ENCODE measurements at places on chromosomes 1 and 21.

DNA sequence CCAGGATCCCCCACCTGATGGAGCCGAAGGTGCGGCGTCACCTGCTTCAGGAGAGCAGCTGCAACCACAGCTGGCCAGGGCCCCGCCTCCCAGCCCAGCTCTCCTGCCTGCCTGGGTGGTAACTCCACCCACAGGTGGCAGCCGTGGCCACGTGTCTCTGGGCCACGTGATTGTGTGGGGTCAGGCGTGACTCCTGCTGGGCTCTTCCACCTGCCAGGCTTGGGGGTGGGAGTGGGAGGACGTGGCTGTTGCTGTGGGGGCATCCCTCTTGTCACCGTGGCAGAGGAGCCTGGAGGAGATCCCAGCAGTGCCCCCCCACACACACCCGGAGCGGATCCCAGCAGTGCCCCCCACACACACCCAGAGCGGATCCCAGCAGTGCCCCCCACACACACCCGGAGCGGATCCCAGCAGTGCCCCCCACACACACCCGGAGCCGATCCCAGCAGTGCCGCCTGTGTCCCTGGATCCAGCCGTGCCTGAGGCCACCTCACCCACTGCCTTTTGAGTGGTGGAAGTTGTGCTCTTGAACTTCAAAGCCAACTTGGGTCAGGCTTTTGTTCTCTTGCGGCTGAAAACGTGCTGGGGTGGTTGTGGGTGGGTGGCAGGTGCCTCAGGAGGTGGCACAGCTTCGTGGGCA, 32.2 kb downstream of the POFUT2 start:
- DNase-seq = peak; percentile 10

- DNase-seq = no peak
Measured at GRCh38 chr1:30663596-30664091, 59.7 kb downstream of the MATN1 start.

DNA sequence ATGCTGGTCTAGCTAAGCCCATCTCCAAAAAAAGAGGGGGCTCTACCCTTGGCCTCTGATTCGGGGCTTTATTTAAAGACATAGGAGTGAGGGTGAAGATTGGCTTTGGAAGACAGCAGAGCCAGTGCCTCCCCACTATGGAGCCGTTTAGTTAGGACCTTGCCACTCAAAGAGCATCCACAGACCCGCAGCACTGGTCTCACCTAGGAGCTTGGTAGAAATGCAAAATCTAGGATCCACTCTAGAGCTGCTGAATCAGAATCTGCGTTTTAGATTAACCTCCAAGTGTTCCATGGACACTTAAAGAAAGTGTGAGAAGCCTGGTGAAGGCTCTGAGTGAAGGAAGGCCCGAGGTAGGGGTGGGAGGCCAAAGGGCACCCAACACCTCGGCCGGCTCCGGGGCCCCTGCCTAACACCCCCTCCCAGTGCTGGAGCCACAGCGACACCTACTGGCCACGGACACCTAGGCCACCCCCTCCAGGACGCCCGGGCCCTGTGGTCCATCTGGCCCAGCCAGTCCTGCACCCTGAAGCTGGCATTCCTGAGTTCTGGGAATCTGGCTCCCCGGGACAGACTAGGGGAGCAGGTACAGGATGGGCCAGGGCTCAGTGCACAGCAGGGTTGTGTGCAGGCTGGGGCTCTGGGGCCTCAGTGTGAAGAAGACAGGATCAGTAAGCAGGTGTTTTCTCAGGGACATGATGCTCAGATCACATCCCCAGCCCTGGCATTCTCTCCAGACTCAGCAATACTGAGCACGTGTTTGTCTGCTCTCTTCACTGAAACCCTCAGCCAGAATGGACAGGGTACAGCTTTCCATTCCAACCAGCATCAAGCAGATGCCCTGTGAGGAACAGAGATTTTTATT, 79.2 kb downstream of the TMEM53 start:
- DNase-seq = peak; percentile 95

GRCh38 chr1:910311-910880, 13.3 kb upstream of the SAMD11 start:
- DNase-seq = no peak

DNA sequence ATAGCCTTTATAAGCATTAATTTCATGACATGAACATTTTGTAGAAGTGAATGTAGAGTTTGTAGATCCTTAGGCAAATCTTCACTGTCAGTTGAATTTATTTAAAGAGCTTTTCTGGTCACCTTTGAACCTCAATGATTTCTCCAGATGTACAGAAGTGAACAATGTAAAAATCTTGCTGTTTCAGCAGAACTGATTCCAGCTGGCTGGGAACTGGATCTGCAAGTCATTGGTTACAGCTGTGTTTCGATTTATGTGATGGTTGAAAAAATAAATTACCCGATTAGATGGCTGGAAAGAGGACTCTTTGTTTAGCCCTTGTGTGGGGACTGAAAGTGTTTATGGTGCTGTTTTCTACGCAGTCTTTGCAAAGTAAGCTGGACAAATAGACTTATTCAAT, 849.8 kb downstream of the USP25 start:
- no peak for DNase-seq

GRCh38 chr1:45032837-45033236, 20.8 kb downstream of the UROD start:
- DNase-seq = no peak

GRCh38 chr1:90579212-90579802, 137.8 kb downstream of the BARHL2 start:
- DNase-seq = peak; percentile 57

DNA sequence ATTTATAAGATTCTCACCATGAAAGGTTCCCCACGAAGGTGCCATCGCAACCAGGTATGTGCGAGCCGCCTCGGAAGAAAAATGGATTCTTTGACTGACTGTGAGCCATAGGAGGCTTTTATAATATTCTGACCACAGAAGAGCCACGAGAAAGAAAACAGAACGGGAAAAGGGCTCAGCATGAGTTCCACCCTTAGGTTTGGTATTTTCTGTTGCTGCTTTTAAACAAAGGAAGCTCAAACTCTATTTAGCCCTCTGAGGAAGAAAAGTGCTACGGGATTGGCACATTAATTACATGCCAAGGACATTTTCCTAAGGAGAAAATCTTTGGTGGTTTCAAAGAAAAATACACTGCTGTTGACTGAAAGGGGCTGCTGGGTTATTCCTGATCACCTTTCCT, 39.3 kb downstream of the MIS18A start:
- no peak for DNase-seq

GRCh38 chr1:56099766-56100265, 479.5 kb downstream of the PLPP3 start:
- DNase-seq = peak; percentile 61

DNA sequence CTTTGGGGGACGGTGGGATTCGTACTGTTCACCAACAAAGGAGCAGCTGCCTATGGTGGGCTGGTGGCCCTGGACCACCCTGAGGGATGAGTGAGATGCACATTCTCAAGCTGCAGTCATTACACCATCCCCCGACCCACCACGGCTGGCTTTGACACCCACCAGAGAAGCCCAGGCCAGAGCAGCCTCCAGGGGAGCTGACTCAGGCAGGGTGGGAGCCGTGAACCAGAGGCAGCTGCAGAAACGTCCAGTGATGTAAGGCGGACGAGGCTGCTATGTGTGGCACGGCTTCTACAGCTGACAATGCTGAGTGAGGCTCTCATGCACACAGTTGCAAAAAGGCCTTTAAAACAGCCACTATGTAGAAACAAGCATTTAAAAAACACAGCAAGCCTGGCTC, 40.1 kb downstream of the CHAF1B start:
- DNase-seq = no peak

DNA sequence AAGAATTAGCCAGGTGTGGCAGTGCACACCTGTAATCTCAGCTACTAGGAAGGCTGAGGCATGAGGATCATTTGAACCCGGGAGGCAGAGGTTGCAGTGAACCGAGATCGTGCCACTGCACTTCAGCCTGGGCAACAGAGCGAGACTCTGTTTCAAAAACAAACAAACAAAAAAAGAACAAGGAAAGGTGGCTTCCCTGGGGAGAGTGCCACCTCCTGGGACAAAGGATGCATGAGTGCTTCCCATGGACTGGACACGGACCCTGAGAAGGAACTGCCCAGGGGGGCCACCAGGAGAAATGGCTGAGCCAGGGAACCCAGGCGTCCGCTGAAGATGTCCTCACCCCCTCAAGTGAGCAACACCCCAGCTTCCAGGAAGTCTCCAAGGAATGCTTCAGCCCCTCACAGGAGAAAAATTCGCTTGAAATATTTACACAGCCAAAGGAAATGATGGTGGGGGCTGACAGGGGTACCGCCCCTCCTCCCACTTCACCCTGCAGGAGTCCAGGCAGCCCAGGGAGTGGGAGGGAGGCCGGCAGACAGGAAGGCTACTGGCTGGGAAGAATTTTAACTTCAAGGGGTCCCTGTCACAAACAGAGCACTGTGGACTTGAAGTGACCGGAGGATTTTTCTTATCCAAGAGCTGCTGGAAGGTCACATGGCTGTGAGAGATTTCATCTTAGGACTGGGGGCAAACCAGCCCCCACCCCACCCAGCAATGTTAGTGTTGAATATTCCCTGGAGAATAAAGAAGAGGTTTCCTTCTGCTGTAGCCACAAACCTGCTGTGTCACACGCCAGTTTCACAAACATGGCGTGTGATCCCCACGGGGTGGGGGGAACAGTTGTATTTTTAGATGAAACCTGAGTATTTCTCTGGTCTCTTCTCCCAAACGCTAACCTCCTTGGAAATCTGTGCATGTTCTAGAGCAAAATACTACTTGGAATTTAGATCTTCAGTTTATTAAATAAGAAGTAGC, 90.8 kb upstream of the SLC25A33 start:
- DNase-seq = no peak

GRCh38 chr1:85316321-85316720, 39.9 kb upstream of the BCL10 start:
- DNase-seq = no peak

- peak; percentile 8 for DNase-seq
Measured at GRCh38 chr1:185926588-185926987, 192.4 kb downstream of the HMCN1 start.

GRCh38 chr1:3221112-3222041, 152.4 kb downstream of the PRDM16 start:
- no peak for DNase-seq

DNA sequence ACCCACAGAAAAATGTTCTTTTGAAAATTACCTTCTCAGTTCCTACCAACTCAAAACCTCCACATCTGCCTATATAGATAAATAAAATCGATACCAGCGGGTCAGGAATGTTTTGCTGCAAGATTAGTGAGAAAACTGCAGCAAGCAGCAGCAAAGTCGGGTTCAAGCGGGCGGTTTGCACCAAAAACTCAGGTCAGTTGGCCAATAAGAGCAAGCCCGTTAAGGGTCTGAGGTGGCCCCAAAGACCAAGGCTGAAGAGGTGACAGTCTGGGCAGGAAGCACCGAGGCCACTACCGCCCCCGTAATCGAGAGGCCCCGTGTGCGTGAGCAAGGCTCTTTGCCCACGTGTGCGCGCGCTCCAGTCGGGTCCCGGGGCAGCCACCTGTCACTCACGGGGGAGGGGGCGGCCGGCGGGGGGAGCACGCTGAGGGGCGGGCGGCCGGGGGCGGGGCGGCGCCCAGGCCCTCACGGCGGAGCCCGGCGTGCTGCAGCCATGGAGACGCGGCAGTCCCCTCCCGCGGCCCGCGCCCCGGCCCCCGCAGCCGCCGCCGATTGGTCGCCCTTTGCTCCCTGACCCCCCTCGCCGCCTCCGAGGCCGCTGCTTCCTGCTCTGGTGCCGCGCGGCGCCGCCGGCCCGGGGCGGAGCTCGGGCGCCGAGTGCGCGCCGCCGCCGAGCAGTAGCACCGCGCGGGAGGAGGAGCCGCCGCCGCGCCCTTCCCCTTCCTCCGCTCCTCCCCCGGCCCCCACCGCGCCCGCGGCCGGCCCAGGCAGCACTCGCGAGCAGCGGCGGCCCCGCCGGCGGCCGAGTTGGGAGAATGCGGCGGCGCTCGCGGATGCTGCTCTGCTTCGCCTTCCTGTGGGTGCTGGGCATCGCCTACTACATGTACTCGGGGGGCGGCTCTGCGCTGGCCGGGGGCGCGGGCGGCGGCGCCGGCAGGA, at the start of gene GALNT2:
TSS of gene GALNT2 (plus strand) at position 773 of the 939 bp plus-strand sequence. CDS start at position 816, 43 bp downstream.
- peak; percentile 99 for DNase-seq

DNA sequence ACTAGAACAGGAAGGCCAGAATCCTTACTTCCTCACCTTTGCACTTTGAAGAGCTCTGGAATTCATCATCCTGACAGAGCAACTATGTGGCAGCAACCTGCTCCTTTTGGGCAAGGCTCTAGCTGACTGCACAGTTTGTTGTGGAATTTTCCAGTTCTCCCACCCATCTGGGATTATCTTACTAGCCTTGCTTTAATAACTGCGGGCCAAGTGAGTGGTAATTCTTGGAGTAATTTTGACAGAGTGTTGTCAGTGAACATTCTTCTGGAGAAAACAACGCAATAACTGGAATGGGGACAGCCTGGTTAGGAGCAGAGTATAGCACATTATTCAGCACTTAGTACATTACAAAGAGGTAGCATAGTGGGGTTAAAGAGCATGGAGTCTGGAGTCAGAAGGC, 75.3 kb downstream of the NTMT2 start:
- peak; percentile 71 for DNase-seq

DNA sequence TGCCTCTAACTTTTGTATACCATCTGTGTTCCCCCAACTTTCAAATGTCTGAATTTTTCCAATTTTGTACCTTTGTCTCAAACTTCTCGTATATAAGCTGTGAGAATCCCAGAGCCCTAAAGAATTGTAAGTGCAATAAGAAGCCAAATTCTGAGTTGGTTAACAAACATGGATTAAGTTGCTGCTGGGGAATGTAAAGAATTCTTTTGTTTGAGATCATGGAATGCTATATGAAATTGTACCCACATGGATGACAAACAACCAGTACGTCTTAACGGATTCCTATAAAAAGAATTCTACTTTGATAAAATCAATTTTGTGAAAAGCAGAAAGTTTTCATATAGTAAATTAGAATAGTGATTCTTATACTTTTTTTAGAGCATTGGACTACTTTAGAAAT, 72.4 kb upstream of the CYP2J2 start:
- DNase-seq = no peak

DNA sequence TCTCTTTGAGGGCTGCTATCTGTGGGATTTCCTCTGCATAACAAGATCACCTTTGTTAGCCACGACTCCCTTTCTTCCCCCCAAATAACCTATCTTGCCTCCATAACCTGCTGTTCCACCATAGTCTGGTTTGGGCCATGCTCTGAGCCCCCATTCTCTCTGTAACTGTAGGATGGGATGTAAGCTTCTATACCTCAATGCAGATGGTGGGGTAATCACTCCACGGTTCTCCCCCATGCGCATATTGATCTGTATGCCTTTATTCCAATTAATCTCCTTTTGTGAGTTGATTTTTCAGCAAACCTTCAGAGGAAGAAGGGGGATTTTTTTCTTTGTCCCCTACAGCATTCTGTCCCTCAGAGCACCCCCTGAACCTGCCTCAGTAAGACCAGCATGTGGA, 170.1 kb upstream of the IRF2BP2 start:
- DNase-seq = no peak

Measured in AG20443 (cell line).